Stimulated activated CD8-positive, alpha-beta memory T cell treated with anti-CD3 and anti-CD28 coated beads, Interleukin-4, amount 100 ng/mL, for 4 hours (primary cell): ENCODE measurements at places on chromosomes 6 and 20.

DNA sequence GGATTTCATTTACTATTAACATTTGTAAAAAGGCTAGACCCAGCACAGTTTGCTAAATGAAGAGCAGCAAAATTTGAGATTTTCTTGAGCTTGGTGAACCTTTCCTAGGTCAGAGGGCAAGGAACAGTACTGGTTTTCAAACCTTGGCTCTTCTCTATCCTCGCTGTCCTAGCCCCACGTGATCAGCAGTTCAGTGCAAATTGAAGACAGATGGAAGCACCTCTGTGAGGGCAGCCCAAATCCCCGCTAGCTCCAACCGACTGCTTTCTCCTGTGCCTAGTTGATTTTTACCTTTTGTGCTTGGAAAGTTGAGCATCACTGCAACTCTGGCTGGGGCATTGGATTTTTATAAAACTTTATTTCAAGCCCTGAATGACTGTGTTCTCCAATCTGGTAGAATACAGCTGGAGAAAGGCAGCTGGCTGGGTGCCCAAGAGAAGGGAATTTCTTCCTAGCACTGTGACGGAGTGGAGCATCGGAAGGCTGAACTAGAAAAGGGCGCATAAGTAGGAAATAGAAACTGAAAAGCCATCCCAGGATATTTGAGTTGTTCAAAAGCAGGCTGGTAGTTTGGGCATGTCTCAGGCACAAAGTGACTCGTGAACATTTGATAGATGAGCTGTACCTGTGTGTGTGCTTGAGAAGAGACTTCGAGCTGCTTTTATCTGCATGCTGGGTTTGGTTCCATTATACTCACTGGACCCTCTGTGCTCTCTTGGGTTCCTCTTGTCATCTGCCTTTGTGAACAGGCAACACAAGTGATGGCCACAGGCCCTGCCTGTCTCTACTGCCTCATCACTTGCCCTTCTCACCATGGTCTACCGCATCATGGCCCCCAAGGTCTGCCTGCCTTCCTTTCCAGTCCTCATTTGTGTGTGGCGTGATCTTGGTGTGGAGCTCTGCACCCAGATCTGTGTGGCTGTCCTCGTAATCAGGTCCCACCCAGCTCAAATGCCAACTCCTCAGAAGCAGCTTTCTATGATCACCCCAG is 2.3 kb downstream of the RNF114 start:
- no peak for DNase-seq

- DNase-seq = no peak
Observed at GRCh38 chr20:63291811-63292210, 1.2 kb upstream of the COL20A1 start.

DNA sequence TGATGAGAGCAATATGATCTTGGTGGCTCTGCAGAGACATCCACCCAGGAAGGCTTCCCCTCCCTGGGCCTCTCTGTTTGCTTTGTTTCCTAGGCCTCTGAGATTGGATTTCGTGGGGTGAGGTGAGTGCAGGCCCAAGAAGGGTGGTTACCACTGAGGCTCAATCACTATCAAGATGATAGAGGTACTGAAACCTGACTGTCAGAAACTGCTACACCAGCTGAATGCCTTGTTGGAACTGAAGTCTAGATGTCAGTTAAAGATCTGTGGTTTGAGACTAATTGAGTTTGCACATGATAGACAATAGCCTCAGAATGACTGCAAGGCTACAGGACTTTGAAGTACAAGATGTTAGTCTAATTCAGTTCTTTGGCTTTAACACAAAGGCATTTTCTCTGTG is 15.2 kb downstream of the VNN1 start:
- no peak for DNase-seq

- no peak for DNase-seq
Observed at GRCh38 chr6:44053760-44054556, 73.3 kb downstream of the MRPL14 start.

DNA sequence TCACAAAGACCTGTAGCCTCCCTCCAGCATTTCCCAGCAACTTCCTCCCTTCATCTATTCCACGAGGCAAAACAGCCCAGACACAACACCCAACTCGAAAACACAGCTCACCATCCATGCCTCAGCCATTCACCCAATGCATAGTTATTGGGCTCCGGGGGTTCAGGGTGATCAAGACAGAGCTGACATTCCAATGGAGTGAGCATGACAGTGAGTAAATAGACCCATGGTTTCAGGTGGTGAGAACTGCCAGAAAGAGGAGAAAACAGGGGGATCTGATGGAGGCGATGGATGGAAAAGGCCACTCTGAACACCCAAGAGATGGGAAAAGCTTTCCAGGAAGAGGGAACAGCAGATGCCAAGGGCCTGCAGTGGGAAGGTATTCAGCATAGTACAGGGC is 5.9 kb downstream of the CASS4 start:
- no peak for DNase-seq

DNA sequence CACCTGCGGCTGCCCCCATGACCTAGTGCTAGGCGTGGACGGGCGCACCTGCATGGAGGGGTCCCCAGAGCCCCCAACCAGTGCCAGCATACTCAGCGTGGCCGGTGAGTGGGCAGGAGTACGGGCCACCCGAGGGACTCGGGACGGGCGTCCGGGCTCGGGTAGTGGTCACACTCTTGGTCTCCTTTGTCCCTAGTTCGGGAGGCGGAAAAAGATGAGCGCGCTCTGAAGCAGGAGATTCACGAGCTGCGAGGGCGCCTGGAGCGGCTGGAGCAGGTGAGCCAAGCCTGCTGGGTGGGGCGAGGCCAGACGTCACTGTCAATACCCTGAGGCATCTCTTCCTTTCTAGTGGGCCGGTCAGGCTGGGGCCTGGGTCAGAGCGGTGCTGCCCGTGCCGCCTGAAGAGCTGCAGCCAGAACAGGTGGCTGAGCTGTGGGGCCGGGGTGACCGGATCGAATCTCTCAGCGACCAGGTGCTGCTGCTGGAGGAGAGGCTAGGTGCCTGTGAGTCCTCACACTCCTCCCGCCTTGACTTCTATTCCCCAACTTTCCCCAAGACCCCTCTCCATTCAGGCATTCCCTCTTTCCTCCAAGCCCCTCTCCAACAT is 2.9 kb downstream of the EGFL8 start:
- no peak for DNase-seq
